ENCODE measurements at places on chromosomes 16 and 17.

GRCh38 chr16:88993166-88993761 is 16.3 kb upstream of the CBFA2T3 start:
- DNase-seq, result no peak

GRCh38 chr16:23710008-23710407 is 3.0 kb downstream of the ERN2 start:
- no peak for DNase-seq

DNA sequence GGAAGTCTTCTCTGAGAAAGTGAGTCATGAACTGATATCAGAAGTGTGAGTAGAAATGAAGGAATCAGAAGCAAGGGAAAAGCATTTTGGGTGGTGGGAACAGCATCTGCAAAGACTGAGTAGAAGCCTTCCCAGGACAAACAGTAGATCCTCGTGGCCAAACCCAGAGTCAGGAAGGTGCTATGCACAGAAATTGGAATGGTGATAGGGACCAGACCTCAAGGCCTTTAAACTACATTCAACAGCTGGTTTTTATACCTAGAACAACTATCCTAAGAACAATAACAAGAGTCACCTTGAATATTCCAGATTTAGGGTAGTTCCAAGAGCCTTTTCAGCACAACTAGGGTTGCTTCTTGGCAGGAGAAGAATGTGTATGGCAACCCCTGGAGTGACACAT is 15.3 kb downstream of the ABAT start:
- DNase-seq, result no peak

DNA sequence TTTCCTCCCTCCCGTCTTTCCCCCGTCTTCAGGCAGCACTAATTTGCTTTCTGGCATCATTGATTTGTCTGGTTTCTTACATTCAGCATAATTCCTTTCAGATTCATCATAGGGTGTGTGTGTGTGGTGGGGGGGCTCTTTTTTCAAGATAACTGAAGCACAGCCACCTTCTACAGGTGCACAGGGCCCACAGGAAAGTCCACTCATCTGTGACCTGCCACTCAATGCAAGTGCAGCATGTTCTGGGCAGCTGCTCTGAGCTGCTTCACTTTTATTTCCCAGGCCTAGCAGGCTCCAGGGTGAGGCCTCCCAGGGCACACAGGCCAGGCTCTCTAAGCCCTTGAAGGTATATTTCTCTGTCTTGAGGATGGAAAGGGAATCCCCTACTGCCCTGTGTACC is 35.2 kb upstream of the MYH10 start:
- no peak for DNase-seq

DNA sequence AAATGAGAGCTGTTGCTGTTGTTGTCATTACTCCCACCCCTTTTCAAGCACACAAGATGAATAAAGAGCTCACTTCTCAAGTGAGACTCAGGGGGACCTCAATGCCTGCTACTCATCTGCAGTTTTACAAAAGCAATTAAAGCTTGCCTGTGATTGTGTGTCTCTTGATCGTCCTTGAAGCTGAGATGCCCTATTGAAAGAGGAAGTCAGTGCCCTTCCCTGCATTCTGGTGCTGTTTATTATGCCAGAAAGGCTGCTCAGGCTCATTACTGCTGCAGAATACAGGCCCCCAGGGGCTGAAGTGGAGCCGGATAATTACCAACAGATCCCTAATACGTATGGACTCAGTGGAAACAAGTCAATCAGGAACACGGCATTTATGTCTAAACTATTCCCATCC is 147.2 kb downstream of the HS3ST2 start:
- no peak for DNase-seq

GRCh38 chr17:27216836-27217235 is 77.1 kb upstream of the WSB1 start:
- no peak for DNase-seq

DNA sequence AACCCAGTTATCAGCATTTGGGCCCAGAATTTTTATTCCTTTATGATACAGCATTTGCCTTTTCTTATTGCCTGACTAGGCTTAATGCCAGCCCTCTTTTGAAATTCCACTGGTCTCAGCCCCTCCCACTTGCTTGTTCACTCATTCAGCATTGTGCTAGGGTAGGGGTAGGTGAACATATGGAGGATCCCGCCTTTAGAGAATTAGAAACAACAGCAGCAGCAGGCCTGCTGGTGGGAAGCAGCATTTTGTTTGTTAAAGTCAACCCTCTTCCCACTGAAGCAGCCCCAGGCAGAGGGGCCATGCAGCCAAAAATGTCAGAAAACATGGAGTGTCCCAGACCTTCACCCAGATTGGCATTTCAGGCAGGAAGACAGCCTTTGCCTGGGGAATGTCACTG is 1355.2 kb downstream of the CDH8 start:
- no peak for DNase-seq

GRCh38 chr17:50967795-50968194 is 101.6 kb upstream of the TOB1 start:
- no peak for DNase-seq

DNA sequence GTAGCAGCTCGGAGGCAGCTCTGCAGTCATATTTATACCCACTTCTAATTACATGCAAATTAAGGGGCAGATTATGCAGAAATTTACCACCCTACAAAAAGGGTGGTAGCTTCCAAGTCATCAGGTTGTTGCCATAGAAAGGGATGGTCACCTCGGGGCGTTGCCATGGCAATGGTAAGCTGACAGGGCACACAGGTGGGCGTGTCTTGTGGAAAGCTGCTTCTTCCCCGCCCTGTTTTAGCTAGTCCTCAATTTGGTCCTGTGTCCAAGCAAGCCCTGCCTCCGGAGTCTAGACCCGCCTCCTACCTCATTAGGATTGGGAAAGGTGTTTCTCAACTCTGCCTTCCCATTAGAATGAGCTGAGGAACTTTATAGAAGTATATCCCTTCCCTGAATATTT is 98.7 kb downstream of the HS3ST2 start:
- DNase-seq, result no peak

DNA sequence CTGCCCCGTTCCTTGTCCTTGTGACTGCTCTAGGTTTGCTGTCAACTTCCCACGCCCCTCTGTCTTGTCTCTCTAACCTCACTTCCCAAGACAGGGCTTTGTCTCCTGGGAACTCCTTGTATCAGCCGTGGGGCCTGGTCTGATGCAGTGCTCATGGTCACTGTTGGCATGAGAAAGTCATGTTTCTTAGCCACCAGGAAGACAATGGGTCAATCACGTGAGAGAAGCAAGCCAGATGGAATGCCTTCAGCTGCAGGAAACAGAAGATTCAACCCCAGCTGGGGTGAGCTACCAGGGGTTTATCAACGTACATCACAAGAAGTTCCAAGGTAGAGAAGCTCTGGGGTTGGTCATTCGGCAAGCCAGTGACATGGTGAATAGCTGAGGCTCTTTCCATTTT is 116.6 kb downstream of the IRF8 start:
- no peak for DNase-seq

- no peak for DNase-seq
These were observed 45.7 kb downstream of the FZD2 start for GRCh38 chr17:44602970-44603369.

GRCh38 chr17:45977976-45978626 is 20.9 kb upstream of the STH start:
- DNase-seq, result no peak

- DNase-seq, result no peak
These were observed 2.9 kb downstream of the NKD1 start for GRCh38 chr16:50550866-50551641.

DNA sequence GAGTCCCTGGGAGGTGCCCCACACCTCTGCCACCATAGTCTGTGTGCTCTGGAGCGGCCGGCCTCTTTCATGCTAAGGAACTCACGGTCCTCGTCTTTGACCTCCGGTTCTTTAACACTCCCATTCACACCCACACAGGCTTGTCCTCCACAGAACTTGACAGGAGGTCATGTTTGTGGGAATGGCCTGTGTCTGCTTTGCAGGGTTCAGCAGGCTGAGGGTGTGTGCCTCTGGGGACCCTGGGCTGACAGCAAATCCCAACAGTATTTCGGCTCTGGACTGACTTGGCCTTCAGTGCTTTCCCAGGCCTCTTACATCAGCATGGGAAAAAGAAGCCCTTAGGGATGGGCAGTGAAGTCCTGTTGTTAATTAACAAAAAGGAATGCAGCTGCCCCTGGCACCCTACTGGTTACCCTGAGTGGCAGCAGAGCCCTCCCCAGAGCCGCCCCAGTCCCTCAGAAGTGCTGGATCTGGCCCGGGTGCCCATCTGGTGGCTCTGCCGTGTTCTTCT is 35.4 kb upstream of the ADORA2B start:
- DNase-seq, result no peak

Measured in NCI-H1105 treated with DMSO at 0.1 percent for 48 hours (cell line).